ENCODE measurements at places on chromosomes 16 and 17.
A peak's percentile ranks its signal among the peaks of the same experiment; 100 is the strongest.

DNA sequence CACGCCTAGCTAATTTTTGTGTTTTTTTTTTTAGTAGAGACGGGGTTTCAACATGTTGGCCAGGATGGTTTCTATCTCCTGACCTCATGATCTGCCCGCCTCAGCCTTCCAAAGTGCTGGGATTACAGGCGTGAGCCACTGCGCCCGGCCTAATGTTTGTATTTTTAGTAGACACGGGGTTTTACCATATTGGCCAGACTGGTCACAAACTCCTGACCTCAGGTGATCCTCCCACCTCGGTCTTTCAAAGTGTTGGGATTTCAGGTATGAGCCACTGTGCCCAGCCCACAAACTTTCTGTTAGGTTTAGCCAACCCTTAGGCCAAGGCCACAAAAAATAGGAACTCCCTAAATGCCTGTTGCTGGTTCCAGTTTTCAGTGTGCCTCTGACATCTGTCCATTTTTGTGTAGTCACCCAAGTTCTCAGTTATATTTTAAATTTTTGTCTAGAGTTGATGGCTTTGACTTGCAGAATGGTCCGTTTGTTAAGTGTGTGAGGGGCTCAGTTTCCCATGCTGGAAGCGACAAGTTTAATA, 12.7 kb downstream of the CCL16 start:
- no peak for ATAC-seq

DNA sequence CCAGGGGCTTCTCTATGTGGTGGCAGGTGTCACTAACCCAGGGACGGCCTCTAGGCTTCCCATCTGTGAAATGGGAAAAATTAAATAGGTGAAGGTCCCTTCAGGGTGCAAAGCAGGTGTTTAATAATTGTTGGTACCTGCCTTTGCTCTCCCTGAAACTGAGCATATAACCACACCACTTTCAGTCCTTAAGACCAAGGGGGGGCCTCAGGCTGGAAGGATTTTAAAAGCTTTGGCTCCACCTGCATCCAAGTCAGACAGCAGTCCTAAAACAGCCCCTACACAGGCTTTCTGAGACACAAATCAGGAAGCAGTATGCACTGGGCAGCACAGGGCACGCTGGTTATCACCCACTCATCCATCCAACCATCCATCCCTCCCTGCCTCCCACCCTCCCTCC, 55.0 kb downstream of the TK2 start:
- ATAC-seq: no peak

DNA sequence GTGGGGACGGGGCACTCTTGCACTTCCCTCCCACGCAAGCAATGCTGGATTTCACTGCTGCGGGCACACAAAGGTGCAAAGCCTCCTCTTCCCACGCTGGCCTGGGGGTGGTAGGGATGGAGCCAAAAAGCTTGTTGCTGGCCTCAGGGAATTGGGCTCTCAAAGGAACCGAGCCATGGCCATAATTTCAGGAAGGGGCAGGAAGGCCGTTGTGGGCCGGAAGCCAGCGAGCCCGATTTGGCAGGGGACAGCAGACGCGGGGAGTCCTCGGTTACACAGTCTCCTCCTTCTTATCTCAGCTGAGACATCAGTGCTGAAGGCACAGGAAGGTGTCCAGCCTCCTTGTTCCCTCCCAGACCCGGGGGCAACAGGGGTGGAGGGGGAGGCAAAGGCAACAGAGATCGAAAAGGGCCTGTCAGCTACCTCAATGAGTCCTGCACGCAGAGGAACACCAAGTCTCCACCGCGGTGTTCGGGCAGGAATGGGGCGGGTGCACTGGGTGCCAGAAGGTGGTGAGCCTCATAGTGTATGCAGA, 59.5 kb downstream of the SLFN11 start:
- no peak for ATAC-seq

GRCh38 chr16:27232061-27232900, 29.0 kb downstream of the KDM8 start:
- peak; percentile 88 for ATAC-seq

DNA sequence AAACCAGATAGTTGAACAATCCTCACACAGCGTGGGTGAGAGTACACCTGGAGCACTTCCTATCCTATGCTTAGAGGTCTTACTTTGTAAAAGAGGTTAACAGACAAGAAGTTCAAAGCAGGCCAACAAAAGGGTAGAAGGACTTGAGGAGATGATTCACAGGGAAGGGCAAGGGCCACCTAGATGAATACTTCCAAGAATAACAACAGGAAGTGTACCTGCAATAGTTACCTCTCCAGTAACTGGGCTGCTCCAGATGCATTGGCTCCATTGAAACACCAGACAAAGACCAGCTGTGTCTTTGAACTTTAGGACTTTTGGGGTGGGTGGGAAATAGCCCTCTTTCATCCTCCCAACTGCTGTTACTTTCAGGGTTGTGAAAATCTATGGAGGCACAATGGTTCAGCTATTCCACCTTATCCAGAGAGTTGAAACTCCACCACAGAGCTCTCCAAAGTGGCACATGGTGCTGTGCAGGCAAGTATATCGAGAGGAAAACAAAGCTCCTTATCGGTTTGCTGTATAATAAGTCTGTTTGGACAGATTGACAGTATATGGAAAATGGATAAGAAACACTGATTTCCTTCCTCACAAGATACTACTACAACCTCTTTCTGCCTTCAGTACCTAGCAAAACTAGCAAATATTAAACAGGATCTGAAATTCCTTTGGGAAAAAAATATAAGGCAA, 22.7 kb downstream of the RNF43 start:
- no peak for ATAC-seq
